ENCODE measurements at places on chromosomes 11 and 22.

- DNase-seq, result peak; percentile 57
Observed at GRCh38 chr11:11841116-11841722, 553 bp upstream of the USP47 start.

DNA sequence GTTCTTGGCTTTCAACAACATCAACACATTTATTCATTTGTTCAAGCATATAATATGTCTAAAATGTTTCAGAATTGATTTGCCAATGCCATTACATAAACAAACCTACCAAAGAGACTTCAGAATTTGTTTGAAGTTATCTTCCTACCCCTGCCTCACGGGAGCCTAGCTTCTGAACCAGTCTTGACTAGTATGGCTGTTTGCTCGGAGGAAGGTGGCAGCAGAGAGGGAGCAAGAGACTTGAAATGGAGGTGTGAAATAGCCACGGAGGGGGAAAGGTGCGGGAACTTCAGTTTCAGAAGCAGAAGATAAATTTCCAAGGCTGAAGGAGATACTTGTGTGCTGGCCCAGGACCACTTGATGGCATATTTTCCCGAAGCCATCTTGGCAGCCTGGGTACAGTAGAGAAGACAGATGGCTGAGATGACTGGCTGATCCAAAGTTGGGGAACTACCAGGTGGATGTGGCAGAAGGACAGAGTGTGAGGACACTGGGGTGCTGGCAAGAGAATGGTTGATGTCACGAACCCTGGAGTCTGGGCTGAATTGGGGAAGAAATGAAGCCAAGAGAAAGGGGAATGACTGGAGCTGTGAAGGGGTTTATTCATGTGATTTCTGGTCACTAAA, 14.0 kb upstream of the MTCH2 start:
- DNase-seq, result no peak

DNA sequence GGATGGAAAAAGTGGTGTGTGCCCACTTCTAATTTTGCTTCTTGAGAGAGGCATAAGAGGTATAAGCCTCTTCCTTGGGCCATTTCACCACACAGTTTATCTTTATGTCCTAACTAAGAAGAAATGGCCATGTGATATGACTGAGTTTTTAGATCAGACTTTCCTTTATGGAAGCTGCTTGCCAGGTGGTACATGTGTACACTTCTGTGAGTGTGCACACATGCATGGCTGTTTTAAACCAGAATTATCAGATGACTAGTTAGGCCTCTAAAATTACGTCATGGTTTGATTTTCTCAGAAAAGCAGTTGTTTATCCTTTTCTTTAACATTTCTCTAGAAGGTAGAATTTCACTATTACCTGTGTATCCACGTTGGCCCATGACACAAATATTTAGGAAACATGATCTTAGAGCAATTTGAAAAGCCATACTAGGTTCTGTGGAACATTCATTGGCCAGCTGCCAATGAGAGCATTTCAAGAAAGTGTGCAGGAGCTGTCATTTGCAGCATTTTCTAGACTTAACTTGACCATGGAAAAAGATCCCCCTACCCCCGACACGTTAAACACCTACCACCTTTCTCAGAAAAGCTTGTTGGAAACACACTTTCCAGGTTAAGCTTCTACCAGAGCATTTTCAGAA, 109.2 kb upstream of the GAL start:
- DNase-seq, result no peak

DNA sequence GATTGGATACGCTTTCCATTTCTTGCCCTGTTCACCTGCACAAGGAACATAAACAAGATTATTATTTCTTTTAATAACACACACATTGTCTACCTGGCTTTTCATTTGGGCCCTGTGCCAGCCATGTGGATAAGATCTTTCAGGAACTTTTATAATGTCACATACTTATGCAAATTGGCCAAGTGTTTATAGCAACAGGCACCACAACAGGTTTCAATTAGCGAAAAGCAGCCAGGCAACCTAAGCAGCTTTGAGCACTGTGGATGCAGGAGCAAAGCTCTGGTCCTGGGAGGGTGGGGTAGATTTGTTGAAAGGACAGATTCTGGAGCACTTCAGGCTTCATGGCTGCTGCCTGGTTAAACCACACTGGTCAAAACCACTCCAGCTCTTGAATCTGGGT, 217.4 kb downstream of the BARX2 start:
- no peak for DNase-seq

GRCh38 chr22:35409783-35410662, 10.1 kb downstream of the MCM5 start:
- DNase-seq, result no peak

DNA sequence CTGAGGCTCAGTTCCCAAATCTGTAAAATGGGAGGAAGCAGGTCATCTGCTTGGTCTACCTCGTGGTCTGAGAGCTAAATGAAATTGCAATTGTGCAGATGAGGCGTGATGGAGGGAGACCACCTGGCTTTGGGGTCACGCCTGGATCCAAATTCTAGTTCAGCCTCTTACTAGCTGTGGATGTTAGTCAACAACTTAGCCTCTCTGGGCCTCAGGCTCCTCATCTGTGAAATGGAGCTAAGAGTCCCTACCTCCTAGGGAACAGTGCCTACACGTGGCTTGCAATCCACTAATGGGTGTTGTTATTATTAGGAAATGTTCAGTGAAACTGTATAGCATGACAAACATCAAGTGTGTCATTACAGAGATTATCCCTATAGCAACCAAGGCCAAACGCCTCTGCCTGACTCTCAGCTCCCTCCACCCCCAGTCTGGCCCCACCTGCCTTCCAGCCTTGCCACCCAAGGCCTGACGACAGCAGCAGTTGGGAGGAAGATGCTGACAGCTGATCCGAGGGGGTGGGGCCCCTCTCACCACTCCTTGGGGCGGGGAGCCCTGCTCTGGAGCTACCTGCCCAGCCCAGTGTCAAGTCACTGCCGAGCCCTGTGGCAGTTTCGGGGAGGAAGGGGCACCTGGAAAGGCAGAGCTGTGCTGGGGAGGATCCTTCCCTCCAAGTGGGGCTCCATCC, 1.7 kb upstream of the RHOD start:
- DNase-seq, result peak; percentile 71

GRCh38 chr11:31233425-31233824, 136.1 kb downstream of the DCDC1 start:
- no peak for DNase-seq

DNA sequence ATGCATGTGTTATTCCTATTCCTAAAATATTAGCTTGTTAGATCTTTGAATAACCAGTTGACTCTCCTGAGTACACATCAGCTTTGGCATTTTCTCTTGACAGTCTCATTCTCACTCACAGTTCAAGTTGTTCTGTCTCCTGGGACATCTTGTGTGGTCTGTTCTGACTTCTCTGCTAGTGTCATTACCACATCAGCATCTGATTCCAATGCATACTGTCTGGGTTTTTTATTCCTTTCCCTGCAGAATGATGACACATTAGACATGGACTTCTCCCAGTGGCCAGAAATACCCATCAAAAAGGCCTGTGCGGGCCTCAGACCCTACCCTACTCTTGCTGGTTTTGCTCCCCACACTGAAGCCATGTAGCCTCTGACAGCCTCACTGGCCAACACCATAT, 2.7 kb downstream of the ZNF74 start:
- DNase-seq, result no peak

DNA sequence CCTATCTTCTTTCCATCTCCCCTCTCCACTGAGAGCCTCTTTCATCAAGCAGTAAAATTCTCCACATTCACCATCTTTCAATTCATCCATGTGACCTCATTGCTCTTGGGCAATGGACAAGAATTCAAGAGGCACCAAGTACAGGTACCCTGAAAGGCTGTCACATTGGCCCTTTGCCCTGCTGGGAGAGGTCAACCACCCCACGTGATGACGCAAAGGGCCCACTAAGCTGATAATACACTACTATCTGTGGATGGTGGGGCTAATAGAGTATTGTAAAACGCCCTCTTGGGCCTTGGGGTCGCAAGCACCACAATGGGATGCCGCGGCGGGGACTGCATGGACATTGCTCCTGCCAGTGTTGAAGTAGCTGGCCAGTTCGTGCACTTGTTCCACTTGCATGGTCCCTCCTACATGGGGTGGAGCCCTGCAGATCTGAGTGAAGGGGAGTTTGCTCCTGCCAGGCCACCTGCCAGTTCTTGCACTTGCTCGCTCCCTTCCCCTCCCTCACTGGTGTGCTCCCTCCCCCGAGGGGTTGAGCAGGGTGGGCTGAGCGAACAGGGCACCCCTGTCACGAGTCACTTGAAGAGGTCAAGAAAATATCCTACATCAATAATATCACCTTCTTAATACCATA, 1578.8 kb upstream of the RAG2 start:
- no peak for DNase-seq

DNA sequence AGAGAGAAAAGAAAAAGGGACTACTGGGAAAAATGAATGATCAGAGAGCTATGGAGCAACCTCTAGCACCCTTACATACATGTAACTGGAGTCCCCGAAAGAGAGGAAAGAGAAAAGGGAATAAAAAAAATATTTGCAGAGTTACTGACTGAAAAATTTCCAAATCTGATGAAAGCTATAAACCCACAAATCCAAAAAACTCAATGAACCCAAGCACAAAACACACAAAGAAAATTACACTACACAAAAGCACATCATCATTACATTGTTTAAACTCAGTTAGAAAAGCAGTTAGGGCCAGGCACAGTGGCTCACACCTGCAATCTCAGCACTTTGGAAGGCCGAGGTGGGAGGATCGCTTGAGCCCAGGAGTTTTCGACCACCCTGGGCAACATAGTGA, 6.7 kb downstream of the VPS37C start:
- DNase-seq, result no peak

- DNase-seq, result no peak
Observed at GRCh38 chr11:63775191-63775590, 6.6 kb upstream of the ZFTA start.

- DNase-seq, result peak; percentile 61
Observed at GRCh38 chr11:100789500-100789899, 102.4 kb downstream of the ARHGAP42 start.

DNA sequence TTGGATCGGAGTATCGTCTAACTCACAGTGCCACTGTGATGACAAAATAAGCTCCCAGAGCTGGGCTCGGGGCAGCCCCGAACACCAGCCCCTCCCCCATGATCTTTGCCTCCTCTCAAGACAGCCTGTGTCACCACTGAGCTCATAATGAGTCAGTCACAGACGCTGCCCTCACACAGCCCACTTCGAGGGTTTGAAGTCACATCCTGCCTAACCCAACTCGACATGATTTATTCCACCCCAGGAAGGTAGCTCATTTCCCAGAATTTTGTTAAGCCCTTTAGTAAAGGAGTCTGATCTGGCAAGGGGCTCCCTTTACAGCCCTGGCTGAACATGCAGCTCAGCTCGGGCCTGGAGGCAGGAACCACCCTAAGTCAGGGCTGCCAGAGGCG, 22.8 kb downstream of the MYH9 start:
- peak; percentile 62 for DNase-seq

- no peak for DNase-seq
Observed at GRCh38 chr22:26763633-26764361, 106.4 kb downstream of the MIAT start.

DNA sequence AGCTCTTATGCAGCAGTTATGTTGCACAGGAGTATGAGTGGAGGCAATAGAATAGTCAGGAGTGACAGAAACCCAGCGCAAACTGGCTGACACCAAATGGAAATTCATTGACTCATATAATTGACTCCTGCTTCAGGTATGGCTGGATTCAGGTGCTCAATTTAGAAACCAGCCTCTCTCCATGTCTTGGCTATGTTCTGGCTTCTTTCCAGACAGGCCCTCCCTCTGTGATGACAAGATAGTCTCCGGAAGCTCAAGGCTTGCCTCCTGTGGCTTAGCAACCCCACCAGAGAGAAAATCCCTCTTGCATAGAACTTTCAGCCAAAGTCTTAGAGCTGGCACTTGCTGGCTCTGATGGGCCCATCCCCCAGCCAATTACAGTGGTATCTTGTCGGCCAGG, 28.1 kb upstream of the MN1 start:
- DNase-seq, result no peak

GRCh38 chr22:37169406-37169805, 18.6 kb downstream of the C1QTNF6 start:
- DNase-seq, result no peak

DNA sequence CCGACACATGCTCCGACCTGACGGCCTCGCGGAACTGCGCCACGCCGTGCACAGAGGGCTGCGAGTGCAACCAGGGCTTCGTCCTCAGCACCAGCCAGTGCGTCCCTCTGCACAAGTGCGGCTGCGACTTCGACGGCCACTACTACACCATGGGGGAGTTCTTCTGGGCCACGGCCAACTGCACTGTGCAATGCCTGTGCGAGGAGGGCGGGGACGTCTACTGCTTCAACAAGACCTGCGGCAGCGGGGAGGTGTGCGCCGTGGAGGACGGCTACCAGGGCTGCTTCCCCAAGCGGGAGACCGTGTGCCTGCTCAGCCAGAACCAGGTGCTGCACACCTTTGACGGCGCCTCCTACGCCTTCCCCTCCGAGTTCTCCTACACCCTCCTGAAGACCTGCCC, 26.8 kb downstream of the TECTA start:
- DNase-seq, result no peak

DNA sequence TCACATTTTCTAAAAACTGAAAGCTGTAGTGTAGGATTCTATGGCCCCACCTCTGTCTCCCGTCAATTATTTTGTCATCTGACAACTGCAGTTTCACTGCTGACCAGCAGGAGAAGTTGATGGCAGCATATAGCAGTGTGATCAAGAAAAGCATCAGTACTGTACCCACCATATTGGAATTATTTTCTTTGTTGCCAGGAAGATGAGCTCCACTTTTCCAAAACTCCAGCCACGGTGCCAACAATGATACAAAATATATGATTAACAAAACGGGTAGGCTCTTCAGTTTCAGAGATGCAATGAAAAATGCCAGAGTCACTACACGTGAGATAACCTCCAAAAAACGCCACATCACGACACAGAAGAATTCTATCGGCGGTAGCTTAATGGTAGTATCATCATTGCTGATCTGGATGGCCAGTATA, 41.3 kb downstream of the XKR3 start:
- DNase-seq, result no peak

DNA sequence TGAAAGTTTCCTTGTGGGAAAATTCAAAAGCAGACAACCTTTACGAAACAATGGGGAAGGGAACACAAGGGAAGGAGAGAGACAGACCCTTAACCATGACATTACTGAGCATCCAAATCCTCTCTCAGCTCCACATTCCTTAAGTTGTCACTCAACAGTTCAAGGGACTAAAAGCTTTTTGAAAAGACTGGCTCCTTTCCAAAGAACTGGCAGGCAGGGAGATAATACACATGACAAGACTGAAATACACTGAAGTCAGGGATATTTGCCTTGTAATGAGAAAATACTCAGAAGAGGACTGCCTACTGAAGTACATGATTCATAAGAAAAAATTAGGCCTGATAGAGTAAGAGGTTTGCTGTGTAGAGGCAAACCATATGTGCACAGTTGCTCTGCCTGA, 69.1 kb downstream of the SMCO4 start:
- DNase-seq, result no peak

GRCh38 chr11:44955015-44955738, 4.5 kb upstream of the TP53I11 start:
- peak; percentile 73 for DNase-seq
